Stimulated activated CD4-positive, alpha-beta T cell treated with anti-CD3 and anti-CD28 coated beads, TNF-alpha, amount 100 ng/mL, for 4 hours (primary cell): ENCODE measurements at places on chromosomes 12 and 14.

DNA sequence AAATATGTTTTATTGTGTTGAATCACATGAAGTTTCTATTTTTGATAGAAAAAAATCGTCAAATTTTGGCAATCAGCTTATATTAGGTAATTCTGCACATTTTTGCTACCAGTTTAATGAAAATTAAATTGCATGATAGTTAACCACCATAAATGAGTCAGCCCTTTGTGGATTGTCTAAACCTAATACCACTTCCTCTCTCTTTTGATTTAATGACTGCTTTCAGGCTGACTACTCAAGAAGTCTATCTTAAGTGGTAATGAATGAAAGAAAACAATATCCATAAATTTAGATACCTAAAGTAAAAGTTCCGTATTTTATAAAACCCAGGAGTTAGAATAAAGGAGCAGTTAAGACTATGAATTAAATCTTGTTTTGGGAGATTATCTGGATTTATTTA is 450.5 kb downstream of the TMEM117 start:
- DNase-seq, result no peak

DNA sequence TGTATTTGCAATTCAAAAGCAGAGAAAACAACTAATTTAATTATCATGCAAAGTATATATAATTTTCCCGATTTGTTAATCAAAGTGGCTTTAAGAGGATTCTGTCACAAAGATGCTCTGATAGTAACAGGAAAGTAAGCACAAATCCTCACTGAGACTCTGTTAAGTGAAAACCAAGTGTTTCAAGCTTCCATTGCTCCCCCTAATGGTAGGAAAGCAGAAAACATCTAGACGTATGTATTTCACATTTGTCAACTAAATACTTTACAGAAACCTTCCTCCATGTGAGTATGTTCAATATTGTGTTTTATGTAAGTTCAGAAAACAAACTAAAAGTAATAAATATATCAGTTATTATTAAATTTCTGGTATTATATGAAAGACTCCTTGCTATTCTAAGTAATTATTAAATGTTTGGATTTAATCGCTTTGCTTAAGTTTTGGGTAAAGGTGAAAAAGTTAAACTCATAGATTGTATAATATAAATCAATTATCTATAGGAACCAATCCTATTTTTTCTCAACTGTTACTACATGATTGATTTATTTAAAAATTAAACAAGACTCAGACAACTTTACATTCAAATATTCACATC is 1.5 kb upstream of the NTS start:
- no peak for DNase-seq

DNA sequence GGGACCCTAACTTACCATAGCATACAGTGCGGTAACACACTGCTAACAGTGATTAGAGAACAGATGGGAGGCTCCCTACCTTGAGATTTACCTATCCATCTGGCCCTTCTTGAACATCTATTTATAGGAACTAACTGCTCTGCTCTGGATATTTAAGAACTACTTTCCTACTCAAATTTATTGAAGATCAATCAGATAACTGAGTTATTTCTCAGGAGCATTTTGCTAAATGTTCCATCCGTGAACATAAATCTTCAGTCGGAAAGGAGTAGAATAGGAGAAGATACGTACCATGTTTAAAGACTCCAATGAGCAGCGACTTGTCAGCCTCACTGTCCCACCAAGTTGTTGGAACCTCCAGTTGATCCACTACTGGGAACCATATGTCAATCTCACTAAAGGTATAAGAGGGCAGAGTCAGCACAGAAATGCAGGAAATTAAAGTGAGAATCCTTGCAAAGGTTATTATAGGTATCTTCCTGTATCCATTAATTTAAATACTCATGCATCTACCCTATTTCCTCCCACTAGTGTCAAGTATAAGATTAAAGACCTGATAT is 15.6 kb upstream of the SUPT16H start:
- no peak for DNase-seq

DNA sequence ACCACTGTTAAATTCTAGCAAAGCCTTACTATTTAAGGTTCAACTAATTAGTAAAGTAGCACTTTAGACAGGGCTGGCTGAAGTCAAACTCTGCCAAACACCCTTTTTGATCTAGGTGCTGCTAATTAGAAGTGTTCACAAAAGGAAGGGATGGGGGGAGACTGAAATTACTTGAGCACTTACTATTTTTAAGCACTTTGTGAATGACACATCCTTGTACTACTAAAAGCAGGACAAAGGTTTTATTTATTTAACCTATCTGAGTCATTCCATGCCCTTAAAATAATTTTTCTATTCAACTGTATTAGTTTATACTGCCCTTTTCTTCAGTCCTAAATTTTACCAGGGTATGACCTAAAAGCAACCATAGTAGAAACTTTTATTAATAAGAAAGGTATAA is 20.1 kb downstream of the MBIP start:
- no peak for DNase-seq

- no peak for DNase-seq
Measured at GRCh38 chr12:30457621-30458289, 237.9 kb downstream of the IPO8 start.

GRCh38 chr12:47017041-47017713 is 62.2 kb upstream of the PCED1B start:
- DNase-seq, result no peak

DNA sequence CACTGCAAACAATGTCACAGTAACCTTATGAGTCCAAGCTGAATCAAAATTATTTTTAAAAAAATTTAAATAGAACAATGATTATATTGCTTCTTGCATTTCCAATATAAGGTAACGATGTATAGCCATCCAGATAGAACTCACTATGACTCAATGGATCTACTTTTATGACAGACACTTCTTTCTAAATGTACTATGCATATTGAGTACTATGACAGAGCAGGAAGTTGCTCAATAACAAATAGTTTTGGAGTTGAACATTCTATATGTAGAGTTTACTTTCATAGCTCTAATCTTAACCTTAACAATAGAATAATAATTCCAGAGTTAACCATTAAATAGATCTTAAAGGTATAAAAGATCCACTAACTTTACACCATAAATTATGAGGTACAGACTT is 46.7 kb upstream of the ALG10B start:
- no peak for DNase-seq

DNA sequence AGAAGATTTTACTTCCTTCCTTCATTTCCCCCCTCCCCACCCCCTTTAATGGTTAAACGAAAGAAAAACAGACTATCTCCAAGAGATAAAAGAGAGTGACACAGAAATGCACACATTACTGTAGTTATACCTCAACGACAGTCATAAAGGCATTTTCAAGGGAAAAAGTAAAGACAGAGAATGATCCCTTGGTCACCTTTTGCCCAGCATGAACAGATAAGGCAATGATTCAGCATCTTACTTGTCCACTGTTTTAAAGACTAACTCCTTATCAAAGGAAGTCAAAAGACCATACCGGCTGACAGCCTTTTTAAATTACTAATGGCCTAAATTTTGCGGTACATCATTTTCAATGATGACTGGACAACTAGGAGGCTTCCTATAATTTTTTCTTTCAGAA is 326.6 kb downstream of the PAWR start:
- no peak for DNase-seq

GRCh38 chr12:104877103-104877705 is 80.9 kb downstream of the SLC41A2 start:
- DNase-seq, result no peak

GRCh38 chr12:81077686-81078441 is at the start of gene ACSS3:
Gene ACSS3 (plus strand): TSS chr12:81078079. CDS start chr12:81078121, 42 bp downstream.
- DNase-seq, result no peak

DNA sequence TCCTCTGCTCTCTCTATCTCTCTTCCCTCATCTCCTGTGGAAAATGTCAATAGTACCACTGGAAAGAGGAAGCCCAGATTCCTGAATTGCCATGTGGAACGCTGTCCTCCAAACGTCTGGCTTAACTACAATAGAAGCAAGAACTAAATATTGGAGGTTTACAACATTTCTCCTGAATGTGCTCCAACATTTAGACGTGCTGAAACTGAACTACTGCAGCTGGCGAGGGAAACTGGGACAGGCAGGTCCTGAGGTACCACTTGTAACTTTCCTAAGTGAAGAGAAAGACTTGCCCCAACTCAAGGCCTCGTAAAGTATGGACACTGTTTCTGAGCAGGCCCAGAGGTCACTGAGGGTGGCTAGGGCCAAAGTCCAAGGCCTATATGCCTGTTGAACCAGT is 187.7 kb downstream of the NTF3 start:
- DNase-seq, result no peak

- DNase-seq, result no peak
Measured at GRCh38 chr14:69490219-69490918, 5.8 kb downstream of the PLEKHD1 start.

- no peak for DNase-seq
Measured at GRCh38 chr12:27176765-27177164, 67.3 kb upstream of the STK38L start.

DNA sequence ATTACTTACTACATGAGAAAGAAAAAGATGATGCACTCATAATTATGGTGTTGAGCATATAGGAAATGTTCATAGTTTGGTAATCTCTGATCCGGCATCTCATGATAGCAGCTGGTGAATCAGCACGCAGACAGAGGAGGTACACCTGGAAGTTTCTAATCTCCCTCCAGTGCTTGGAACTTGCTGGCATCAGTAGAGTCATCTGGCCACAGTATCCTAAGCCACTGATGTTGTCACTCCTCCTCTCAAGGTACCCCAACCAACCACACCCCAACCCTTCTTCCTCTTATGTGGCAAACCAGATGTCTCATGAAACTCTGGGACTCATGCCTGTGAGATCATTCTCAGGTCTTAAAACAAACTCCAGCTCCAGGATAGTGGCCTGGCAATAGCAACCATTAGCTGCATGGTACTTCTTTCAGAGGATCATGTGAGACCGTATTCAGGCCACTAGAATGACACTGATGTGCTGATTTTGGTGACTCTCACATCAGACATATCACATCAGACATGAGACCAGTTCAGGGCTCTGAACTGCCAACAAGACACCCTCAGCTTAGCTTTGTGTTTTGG is 143.0 kb downstream of the RASSF9 start:
- DNase-seq, result no peak

DNA sequence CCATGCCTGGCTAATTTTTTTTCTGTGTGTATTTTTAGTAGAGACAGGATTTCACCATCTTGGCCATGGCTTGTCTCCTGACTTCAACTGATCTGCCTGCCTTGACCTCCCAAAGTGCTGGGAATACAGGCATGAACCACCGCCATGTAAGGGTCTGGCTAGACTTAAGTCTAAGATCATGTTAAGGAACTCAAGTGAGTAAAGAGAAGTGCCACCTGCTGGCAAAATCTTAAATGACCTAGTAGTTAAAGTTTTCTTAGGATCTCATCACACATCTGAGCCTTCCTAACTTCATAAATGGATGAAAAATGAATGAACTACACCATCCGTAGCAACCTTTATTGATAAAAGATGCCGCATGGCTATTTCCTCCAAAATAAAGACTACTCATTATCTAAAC is 1.7 kb upstream of the C12orf56 start:
- DNase-seq, result no peak

- no peak for DNase-seq
Measured at GRCh38 chr14:87409393-87409792, 583.6 kb downstream of the GALC start.

DNA sequence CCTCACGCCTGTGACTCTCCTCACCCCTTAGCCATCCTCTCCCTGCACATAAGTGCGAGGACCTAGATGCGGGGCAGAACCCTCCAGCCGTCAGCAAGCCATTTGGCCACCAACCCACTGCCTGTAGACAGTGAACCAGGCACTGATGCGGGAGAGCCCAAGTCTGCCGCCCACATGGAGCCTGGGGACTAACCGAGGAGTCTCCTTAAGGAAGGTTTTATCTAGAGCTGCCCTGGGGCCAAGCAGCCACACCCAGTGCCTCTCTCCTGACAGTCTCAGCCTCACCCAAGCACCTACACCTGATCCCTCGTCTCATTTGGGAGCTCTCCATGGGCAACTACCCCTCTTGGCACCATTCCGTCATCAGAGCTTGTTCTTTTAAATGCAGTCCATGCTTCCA is 72.7 kb downstream of the CHGA start:
- no peak for DNase-seq

GRCh38 chr14:104395941-104396681 is 183.5 kb upstream of the C14orf180 start:
- DNase-seq, result no peak

GRCh38 chr14:51298895-51299294 is 58.8 kb downstream of the TMX1 start:
- DNase-seq, result no peak

- no peak for DNase-seq
Measured at GRCh38 chr12:26378711-26379110, 183.3 kb downstream of the SSPN start.

DNA sequence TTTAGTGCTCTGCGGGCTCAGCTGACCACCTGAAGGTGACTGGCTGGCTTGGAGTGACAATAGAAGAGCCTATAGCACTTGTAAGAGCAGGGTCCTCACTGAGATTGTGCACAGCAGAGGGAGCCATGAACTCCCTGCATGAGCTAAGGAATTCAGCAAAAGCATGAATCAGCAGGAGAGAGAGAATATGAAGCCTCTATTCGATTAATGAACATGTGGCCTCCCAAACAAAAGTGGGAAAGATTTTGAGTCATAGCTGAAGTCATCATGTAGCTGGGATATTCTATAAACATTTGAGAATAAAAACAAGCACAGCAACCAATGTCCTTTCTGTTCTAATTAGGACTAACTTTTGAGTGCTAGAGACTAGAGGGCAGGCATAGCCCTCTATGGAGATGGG is 626.6 kb downstream of the DIO2 start:
- no peak for DNase-seq

DNA sequence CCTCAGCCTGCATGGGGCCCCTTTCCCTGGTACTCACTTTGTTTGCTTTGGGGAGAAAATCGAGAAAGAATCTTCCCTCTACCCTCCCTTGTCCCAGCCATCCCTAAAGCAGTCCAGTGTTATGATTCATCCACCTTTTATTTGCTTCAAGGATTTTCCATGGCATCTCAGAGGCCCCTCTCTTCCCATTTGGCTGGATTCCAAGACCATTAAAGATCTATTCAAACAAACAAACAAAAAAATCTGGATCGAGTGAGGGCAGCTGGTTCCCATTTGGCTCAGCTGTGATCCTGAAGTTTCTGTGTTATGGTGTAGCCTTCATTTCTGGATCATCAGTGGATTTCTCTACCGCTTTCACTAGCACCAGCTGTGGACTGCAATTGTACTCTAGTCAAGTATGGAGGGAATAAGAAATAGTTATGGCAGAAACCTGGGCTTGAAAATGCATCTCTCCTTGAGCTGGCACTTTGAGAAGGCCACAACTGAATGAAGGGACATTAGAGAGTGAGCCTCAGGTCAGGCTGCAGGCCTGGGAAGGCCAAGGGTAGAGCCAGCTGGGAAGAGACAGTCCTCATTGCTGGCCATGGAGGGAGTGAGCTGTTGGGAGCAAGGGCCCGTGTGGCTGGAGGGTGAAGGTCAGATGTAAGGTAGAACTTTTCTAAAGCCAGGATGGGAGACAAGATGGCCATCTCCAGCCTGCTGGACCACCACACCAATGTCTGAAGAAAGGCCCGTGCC is 13.7 kb downstream of the KRT71 start:
- DNase-seq, result no peak

DNA sequence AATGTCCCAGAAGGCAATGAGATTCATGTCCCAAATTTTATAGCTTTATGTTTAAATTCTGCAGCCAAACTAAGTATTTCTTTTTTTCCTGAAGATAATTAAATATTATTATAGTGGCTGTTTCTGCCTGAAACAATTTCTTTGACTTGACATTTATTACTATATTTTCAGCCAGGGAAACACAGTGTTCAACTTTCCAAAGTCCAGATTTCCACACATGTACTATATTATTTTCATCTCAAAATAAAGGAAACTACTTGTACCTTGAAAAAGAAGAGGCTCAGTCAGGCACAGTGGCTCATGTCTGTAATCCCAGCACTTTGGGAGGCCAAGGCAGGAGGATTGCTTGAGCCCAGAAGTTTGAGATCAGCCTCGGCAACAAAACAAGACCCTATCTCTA is 77.8 kb upstream of the BTG1 start:
- DNase-seq, result no peak
